ENCODE measurements at places on chromosomes 3 and 15. TPM values are rescaled to one million over a fixed set of nuclear protein-coding genes. Genes with fewer than 3 reads are reported as not detected.

The CPLX3 gene
- not detected for total RNA-seq

The CCR3 gene
- total RNA-seq: not detected

The ATP13A4 gene
- 47.2 TPM for total RNA-seq

The BSN gene
- total RNA-seq: 0.81 TPM
